Activated CD4-positive, alpha-beta T cell treated with anti-CD3 and anti-CD28 coated beads, Interleukin-2, amount 50 U/mL, for 24 hours (primary cell): ENCODE measurements at places on chromosomes 7 and 10.

DNA sequence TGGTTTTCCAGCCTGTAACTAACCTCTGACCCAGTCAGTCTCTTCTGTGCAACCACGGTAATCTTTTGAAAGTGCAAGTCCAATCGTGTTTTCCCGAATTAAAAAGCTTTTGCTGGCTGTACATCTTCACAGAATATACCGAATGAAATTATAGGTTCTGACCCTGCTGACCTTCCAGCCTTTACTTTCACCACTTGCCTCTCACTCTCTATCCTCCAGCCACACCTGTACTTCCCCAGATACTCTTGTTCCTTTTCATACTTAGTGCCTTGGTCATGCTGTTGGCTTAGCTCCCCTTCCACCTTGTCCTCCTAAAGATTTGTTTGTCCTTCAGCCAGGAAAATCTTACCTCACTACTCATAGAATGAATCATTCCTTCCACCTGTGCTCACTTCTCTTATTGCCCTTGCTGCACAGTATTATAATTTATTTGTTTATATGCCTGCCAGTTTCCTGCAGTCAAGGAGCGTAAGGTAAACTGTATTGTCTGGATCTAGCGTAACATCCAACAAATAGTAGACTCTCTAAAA, 2.3 kb upstream of the PNPLA8 start:
- DNase-seq, result no peak

DNA sequence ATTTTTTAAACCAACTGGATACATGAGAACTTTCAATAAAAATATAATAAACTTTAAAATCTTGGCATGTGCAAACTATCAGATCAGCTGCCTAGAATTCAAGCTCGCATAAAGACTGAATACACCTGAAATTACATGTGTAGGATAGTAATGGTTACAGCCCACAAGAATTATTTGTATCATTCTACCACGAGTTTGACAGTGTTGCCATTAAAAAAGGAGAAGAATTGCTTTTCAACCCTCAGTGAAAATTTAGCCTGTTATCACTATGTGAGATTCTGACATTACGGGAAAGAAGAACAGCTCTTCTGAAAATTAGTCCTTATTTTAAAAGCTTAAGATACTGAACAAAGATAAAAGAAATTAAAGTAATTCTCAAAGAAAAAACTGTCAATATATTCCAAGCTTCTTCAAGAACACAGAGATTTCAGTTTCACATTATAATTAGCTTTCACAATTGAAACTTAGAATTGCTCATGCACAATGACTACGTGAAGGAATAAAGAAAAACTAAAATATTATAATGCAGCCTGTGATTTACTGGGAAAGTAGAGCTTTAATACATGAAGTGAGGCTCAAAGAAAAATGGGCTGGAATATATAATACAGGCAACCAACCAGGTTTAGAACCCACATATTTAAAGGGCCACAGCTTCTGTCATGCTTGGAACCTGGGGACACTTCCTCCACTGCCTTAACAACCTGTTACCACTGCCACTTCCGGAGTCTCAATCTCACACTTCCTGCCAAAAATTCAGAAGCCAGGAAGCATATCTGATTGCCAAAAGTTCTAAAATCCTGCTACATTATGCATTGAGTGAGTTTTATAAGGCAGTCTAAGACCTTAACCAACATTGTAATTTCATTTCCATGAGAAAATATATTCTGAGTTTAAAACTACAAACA, 23.2 kb downstream of the TPK1 start:
- no peak for DNase-seq

DNA sequence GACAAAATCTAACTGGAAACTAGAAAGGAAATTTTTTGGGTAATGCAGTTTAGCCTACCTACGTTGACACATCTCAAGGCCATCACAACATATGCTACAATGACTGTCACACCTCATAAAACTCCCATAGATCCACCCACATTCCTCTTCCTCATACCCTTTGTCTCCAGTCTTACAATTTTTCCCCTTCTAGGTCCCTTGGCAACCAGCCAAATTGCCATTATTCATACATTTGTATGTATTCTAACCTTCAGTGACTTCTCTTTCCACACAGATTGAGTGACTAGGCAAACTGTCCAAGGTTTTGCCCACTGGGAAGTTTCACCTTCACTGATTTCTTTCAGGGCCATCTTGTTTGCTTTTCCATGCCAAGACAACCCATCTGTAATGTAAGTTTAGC, 100.5 kb upstream of the TPK1 start:
- no peak for DNase-seq

- no peak for DNase-seq
Observed at GRCh38 chr10:14150526-14150925, 180.2 kb downstream of the FRMD4A start.

DNA sequence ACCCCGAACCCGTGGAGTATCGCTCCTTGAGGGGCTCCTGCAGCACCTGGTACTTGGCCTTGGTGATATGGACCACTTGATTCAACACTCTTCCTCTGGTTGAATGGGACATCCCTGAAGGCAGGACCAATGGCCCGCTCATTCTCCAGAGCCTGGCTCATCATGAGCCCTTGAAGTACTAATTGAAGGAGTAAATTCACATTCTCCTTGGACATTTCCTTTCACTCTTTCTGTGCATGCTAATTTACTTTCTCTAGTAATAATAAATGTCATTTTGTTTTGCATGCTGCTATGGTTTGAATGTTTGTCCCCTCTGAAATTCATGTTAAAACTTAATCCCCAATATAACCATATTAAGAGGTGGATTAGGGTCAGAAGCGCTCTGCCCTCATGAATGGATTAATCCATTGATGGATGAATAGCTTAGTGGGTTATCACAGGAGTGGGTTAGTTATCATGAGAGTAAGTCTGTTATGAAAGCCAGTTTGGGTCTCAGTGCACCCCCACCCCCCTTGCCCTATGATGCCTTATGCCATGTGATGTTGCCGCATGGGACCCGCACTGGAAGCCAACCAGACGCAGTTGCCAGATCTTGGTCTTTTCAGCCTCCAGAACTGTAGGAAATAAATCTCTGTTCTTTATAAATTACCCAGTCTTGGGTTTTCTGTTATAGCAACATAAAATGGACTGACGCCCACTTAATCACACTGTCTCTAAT, 23.8 kb downstream of the FGFBP3 start:
- no peak for DNase-seq

DNA sequence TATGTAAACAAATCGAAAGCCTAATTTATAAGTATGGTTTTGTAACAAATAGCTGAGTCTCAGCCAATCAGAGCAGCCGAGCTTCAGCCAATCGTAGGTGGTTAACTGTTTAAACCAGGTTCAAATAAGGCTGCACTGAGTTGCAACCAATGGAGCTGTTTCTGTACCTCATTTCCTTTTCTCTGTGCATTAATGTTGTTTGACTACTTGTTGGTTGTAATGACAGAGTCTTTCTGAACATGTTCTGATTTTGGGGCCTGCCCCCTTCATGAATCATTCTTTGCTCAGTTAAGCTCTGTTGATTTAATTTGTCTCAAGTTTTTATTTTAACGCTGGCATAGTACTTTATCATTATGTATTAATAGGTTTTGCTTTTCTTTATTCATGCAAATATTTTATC, 14.6 kb downstream of the OTUD1 start:
- DNase-seq, result no peak

- no peak for DNase-seq
Observed at GRCh38 chr10:73647211-73647874, 6.1 kb upstream of the MYOZ1 start.

GRCh38 chr7:2559283-2559950, 638 bp downstream of the IQCE start:
- no peak for DNase-seq

GRCh38 chr7:71454981-71455380, 323.0 kb downstream of the GALNT17 start:
- no peak for DNase-seq
